Uterus (tissue), 4 donors: ENCODE measurements at places on chromosomes 12 and 14. TPM values are rescaled to one million over a fixed set of nuclear protein-coding genes. Genes with fewer than 3 reads are reported as not detected.
A peak's percentile ranks its signal among the peaks of the same experiment; 100 is the strongest.

Gene TMPRSS12
- total RNA-seq = not detected

DNA sequence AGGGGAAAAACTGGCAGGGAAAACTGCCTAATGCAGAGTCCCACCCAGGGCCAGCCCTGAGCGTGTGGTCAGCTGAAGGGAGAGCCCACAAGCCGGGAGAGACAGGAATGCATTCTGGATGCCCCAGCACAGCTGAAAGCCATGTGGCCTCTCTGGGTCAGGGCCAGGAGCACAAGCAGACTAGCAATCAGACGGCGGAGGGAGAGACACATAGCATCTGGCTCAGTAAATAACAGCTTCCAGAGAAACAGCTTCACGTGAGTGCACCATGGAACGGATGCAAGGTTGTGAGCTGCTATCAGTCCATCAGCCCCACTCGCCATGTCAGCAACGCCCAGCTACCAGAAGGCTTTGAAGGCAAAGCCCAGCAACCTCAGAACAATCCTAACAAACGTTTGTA is 28.2 kb upstream of the TMEM106C start:
- no peak for DNase-seq

- no peak for DNase-seq
These were observed 6.2 kb upstream of the DIO3 start for GRCh38 chr14:101554991-101555668.

Gene USP15
- 85.6 TPM for total RNA-seq

DNA sequence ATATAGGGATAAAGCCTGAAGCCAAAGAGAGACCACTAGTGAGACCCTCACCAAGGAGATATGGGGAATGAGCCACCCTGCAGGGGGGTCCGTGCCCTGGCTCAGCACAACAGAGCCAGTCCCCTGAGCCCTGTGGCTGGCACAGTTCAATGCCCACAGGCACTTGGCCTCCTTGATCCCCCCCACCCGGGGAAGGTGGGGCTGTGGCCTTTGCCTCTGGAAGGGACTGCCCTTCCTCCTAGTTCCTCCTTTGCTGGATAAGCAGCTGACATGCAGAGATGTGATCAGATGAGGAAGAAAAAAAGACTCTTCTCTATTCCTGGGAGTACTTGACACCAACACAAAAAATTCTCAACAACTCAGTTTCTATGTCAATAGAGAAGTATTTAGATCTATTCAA is 19.9 kb downstream of the TTC7B start:
- DNase-seq = no peak

- no peak for DNase-seq
These were observed 187.2 kb downstream of the TTC8 start for GRCh38 chr14:89011355-89012281.

DNA sequence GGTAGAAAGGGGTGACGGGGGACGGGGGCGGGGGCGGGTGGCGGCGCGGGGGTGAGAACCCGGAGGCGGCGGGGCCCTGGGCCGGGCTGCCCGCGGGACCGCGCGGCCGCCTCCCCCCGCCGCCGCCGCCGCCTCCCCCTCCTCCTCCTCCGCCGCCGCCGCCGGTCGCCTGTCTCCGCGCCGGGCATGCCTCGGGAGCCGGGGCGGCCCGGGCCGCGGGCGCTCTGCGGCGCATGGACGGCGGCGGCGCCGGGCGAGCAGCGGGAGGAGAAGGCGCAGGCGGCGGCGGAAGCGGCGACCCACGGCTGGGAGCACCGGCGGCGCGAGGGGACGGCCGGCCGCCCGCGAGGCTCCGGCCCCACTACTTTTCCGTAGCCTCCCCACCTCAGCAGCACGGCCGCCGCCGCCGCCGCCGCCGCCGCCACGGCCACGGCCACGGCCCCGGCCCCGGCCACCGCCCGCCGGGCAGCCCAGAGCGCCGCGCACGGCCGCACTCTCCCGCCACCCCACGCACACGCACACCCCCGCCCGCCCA is at the start of gene NPAS3:
TSS of gene NPAS3 (plus strand) at position 161 of the 535 bp plus-strand sequence.
- no peak for DNase-seq

Gene KCNK10
- total RNA-seq = not detected

GRCh38 chr14:64779472-64779871 is 75.2 kb downstream of the PLEKHG3 start:
- no peak for DNase-seq

Gene KRT75
- not detected for total RNA-seq

DNA sequence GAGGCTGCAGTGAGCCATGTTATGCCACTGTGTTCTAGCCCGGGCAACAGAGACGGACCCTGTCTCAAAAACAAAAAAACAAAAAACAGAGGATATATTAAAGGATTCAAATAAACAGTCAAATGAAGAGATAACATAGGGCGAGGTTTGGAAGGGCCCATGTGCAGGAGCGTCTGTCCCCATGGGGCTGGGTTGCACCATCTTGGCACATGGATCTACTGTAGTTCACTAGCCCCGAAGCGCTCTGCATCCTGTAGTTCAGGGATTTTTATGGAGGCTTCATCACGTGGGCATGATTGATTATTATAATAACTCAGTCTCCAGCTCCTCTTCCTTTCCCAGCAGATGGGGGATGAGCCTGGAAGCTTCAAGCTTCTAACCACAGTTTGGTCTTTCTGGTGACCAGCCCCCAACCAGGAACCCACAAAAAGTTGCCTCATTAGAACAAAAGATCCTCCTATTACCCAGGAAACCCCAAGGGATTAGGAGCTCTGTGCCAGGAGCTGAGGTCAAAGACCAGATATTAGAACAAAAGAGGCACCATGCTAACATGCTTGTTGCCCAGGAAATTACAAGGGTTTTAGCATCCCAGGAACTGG is 59.9 kb downstream of the HCAR2 start:
- DNase-seq = no peak

DNA sequence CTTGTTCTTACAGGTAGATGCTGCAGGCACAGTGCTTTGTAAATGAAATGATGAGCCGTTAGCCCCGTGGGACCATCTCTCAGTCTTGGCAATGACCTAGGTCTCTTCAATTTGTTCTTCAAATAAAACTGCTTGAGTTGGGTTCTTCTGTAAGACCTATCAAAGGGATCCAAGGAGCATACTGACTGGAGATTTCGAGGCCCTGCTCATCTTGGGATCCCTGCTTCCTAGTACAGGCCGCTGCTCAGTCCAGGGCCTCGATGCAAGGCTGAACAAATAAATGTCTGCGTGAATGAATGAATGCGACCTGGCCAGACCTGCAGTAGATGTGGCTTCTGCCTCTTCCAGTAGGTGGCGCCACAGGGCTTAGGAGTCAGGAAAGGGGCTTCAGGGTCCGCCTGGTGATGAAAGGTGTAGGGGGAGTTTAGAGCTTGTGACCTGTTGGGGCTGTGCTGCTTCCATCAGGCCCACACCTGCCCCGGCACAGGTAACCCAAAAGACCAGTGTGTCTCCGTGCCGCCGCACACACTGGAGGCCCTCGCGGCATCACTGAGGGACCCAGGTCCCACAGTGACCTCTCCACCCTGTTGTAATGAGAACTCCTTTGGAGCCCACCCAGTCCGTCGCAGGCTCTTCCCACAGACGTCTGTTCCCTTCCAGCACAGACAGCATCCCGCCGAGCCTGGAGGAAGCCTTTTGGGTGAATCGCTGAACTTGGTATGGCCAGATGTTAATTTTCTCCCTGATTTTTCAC is 4.4 kb downstream of the CACNA1C start:
- DNase-seq = peak; percentile 64

DNA sequence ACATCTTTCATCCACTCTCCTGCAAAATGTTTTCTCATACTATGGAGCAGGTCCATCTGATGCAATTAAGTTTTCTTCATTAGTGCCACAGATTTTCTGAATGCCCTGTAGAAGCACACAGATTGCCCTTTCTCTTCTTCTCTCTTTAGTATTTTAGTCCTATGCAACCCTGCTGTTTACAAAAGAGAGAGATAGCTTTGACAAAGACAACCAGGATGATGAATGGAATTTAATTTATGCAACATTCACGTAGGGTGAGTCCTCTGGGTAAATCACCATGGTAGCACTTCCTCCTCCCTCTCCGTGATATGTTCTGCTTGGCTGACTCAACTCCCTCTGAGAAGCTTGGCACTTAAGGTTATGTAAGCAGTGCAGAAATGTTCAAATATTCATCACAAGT is 400.9 kb upstream of the PDE3A start:
- DNase-seq = no peak

DNA sequence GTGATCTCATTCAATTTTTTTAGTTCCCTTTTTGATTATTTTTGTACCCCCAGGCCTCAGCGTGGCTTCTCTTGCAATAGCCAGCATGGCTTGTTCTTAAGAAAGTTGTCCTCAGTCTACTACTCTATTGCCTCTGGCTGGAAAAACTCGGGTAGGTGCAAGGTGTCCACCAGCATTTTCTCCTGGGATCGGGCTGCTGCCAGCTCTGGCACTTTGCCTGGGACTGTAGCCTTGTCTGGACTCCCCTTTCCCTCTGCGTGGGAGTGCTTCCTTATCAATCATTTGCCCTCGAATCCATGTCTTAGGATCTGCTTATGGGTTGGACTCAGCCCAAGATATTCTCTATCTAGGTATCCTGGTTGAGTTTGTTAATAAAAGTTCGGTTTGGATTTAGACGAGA is 773.4 kb downstream of the DIO2 start:
- DNase-seq = no peak

Gene PROX2
- total RNA-seq = not detected
